Putamen (tissue), 1 donor: ENCODE measurements at places on chromosomes 16 and 17.
A peak's percentile ranks its signal among the peaks of the same experiment; 100 is the strongest.

DNA sequence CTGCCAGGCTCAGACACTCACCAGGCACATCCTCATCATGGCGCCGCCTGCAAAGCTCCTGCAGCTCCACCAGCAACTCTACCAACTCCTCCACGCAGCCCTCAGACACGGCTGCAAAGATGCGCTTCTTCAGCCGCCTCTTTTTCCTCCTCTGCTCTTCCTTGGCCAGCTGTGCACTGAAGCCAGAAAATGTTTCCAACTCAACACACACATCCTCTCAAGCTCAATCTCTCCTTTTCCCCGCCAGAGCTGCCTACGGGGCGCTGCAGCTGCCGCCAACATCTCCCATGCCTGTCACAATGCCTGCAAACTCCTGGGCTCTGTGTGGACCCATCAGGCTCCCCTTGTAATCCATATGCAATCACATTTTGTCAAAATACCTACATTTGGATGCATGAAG lies 14.2 kb downstream of the TRPV3 start:
- DNase-seq = no peak

GRCh38 chr17:20089756-20090547 lies 80.8 kb downstream of the SPECC1 start:
- DNase-seq = no peak

- peak; percentile 79 for DNase-seq
Observed at GRCh38 chr17:41962768-41963434, 3.7 kb upstream of the CNP start.

DNA sequence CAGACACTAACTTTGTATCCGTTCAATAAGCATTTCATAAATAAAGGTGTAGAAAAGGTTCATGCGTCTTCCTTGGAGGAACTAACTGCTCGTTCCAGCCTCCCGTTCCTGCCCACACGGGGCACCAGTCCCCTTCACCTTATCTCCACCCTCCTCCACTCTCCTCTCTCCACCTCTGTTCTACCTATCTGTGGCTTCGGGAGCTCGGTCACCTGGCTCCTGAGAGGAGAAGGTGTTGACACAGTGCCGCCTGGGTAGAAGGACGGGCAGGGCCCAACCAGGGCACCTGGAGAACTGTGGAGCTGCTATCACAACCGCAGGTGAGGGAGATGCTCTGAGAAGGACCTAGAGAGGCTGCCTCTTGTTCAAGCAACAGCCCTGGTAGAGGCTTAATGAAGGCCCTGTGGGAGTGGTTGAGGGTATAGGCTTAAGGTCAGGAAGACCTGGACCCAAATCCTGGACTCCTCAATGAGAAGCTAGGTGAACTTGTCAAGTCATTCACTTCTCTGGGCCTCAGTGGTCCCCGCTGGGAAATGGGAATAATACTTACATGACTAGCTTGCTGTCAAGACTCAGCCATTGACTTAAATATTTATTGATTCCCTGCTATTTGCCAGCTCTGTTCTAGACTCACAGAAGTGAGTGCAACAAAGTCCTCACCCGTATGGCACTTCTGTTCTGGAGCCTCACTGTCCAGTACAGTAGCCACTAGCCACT lies 9.6 kb upstream of the MINK1 start:
- no peak for DNase-seq

DNA sequence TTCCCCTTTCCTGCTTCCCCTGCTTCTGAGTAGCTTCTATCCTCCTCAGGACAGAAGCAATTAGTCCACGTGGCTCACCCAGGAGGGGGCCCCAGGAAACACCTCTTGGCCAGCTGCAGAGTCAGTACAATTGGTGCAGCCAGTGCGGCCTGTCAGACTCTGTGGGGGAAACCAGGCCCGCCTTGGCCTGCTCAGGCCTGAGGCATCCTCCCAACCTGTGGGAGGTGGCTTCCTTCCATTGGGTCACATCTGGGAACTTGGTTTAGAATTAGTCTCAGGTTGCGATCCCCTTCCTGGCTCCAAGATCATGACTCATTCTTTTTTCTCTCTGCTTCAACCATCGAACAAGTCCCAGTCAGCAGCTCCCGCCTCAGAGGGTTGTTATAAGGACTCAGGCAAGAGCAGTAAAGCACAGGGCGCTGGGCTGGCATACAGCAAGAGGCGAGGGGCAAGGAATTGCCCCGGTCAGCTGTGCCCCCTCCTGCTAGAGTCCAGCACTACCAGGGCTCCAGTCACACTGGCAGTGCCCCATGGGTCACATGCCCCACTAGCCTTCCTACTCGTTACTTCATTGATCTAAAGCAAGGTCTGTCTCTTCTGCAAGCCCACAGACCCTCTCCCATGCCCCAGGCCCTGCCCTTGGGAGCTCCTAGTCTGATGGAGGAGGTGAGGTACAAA lies 8.1 kb upstream of the EPX start:
- DNase-seq = no peak

GRCh38 chr16:55475919-55476318 lies 3.1 kb upstream of the MMP2 start:
- no peak for DNase-seq

DNA sequence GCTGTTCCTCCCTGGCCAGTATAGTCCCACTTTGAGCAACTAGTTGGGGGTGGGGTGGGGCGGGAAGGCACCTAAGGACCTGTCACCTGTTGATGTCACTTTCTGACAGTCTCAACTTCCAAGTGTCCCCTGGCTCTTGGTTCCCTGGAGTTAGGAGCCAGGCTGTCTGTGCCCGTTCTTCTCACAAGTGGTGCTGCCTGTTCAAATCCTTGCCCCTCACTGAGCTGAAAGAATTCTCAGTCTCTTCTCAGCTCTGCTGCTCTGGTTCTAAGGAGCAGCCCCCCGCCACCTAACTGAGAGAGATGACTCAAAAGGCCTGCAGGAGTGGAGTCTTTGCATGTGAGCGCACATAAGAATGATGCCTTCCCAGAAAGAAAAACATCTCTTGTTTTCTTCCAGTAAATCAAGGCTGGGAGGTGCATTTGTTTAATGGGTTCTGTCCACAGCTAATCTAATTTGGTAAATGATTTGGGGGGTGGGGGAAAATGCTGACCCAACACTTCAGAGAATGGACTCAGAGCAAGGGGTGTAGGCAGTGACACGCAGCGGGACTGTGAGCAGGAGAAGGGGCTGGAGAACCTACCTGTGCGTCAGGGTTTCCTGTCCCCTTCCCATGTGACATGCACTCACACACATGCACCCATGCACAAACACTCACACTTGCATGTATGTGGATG lies 78.2 kb upstream of the NLRP1 start:
- DNase-seq = no peak

GRCh38 chr17:2075336-2076086 lies 20.6 kb downstream of the HIC1 start:
- DNase-seq = no peak

DNA sequence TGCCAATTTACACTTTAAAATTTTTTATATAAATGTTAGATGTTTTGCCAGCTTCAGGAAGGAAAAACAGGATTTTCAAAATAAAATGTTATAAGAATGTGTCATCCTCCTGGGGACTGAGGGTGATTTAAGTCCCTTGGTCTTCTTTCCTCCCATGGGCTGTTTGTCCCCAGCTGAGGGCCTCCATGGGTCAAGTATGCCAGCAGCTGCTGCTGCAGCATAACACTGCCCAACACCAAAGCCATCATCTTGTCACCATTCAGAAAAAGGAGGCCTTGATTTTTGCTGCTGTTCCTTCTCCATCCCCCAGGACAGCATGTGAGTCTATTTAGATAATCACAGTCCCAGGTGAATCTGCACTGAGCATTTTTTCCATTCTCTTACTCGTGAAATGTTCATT lies 188.5 kb downstream of the LGALS9B start:
- DNase-seq = no peak

DNA sequence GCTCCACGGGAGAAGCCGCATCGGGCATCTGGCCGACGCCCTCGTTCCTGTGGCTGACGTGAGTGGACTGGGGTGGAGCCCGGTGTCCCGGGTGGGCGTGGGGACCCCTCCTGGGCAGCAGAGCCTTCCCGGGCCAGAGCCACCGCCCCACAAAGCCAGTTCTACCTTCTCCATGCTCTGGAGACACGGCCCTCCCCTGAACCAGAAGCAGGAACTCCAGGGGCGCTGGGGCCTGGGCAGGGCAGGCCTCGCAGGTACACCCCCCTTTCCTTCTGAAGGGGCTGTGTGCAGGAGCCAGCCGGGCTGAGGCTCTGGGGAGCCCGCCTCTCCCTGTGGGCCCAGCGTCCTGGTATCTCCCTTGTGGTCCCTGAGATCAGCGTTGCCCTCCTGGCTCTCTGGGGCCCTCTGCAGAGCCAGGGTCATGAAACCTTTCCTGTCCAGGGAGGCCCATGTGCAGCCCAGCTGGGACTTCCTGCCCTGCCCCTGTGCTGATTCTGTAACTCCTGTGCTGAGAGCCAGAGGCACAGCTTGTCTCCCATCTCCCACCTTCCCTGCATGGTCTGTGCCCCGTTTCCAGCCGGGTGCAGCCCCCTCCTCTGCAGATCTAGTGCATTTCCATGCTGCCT lies 6.5 kb downstream of the PIGQ start:
- no peak for DNase-seq

- DNase-seq = no peak
Observed at GRCh38 chr17:59512844-59513385, 52.5 kb upstream of the DHX40 start.

- no peak for DNase-seq
Observed at GRCh38 chr17:16929757-16930520, 42.0 kb downstream of the TNFRSF13B start.

GRCh38 chr17:80439499-80439898 lies 24.5 kb downstream of the ENDOV start:
- no peak for DNase-seq

GRCh38 chr16:88651276-88651988 lies 579 bp upstream of the CYBA start:
- DNase-seq = no peak

DNA sequence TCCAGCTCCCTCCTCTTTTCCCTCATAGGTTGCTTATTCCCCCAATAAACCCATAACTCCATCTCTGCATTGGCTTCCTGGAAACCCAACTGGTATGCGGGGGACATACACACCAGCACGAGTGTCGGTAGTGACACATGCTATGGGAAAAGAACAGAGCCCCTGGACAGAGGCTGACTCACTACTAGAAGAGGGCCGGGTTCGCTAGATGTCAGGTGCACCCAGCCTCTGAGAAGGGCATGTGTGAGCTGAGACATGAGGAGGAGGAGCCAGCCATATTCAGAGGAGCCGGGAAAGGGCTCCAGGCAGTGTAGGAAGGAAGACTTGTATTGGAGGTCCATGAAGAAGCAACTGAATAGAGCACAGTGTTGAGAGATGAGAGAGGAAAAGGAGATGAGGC lies 241.1 kb downstream of the SOX9 start:
- no peak for DNase-seq

DNA sequence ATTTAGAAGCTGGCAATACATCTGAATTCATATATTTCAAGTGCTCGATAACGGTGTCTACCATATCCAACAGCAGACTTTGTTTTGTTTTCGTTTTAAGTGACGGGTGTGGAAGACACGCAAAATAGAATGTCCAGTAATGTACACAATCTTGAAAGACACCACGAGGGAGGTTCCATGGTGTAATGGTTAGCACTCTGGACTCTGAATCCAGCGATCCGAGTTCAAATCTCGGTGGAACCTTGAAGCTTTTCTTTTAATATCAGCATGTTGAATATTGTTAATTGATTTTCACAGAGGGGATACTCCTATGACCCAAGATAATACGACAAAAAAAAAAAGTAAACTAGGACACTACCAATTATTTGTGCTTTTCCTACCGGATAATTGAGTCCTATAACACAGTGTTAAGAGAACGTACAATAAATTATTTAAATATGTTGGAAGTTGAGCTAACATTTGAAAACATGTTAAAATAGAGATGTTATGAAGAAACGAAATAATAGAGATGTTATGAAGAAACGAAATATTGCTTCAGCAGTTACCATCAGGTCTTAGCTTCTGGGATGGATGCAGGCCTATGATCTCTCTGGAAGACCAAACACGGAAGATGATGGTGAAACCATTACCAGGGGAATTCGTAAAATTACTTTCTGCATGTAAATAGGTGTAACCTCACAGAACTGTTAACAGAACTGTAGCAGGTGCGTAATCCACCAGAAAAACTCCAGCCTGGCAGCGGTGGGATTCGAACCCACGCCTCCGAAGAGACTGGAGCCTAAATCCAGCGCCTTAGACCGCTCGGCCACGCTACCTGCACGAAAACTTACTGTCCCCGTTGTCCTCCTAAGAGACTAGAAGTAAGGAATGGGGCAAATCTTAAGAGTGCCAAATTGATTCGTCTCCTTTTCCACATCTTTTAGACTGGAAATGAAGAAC lies 1.5 kb upstream of the ALOXE3 start:
- DNase-seq = peak; percentile 91

- DNase-seq = no peak
Observed at GRCh38 chr16:1708768-1709180, 2.8 kb downstream of the MAPK8IP3 start.

DNA sequence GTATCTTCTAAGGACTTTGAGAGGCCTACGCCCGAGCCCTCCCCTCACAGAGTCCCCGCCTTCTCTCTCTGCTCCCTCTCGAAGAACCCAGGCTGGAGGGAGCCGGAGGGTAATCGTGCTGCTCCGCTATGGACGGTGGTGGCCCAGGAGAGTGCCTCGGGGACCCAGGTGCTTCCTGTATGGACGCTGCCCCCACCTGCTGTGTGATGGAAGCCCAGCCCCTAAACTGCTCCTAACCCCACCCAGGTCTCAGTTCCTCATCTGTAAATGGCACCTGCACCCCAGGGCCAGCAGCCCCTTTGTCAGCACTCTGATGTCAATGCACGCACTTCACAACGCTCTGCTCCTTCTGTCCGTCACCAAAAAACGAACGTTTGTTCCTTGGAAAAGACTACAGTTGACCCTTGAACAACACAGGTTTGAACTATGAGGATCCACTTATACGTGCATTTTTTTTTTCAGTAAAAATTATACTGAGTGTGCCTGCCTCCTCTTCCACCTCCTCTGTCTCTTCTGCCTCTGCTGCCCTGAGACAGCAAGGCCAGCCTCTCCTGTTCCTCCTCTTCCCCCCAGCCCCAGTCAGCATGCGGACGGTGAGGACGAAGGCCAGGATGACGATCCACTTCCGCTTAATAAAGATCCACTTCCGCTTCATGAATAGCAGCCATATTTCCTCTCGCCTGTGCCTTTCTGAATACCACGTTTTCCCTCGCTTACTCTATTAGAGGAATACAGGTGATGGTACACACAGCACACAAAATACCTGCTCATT lies 118.3 kb downstream of the BANP start:
- DNase-seq = no peak

GRCh38 chr16:83772806-83773205 lies 35.0 kb upstream of the HSBP1 start:
- peak; percentile 93 for DNase-seq
